CD4-positive, alpha-beta T cell treated with Interferon alpha-2 for 1 hour (primary cell): ENCODE measurements at places on chromosomes 2 and 18.

- no peak for DNase-seq
These were observed 546.9 kb upstream of the PKDCC start for GRCh38 chr2:41500895-41501294.

DNA sequence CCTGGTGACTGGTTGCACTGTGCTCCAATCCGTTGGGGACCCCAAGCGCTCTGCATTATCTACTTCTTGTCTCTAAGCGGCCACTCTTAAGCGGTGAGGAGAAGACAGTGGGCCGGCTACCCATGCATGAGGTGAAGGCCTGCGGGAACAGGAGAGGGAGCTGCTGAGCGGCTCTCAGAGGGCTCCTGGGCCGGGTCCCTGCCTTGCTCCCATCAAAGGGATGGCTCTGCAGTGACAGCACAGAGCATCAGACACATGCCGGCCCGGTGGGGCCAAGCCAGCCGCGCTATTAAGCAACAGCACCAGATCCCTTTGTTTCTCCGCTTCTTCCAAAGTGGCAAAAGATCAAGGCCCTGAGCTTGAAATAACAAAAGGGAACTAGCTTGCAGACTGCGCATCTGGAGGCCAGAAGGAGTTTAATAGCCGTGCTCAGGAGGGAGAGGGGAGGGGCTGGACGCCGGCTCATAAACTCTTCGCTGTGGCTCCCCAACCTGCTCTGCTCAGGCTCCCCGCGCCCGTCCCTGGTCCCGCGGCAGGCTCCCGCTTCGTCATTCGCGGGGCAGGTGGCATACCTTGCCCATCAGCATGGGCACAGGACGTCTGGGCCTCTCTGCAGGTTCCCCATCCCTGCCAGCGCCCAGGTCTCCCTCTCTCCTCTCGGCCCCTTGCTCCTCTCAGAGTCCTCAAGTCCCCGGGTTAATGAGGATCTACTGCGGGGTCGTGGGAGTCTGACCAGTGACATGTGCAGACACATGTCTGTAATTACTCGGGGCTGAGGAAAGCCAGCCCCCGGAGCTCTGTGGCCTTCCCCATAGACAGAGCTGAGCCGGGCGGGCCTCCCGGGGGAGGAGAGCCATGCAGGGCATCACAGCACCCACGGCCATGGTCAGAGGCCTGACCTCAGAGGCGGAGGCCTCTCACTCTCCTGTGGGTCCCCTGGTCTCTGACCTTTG lies 96.7 kb downstream of the ASB1 start:
- DNase-seq = no peak

DNA sequence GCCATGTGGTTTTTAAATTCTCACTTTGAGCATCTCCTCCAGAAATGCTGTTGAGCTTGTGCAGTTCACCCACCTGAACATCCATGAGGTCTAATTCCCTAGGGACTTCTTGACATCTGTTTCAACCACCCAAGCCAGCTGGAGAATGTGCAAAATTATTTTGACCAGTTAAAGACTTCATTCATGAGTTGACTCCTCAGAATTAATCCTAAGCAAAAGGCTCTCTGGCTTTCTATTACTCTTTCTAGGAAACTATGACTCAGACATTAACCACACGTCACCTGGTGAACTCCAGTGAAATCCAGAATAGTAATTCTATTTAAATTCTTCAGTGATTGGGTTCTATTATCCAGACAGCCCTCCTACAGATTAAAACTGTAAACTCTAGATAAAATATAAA lies 247.5 kb downstream of the NBAS start:
- no peak for DNase-seq

GRCh38 chr2:126356631-126357030 lies 299.3 kb upstream of the GYPC start:
- DNase-seq = no peak

GRCh38 chr2:45404807-45405297 lies 206.2 kb downstream of the SRBD1 start:
- DNase-seq = no peak

DNA sequence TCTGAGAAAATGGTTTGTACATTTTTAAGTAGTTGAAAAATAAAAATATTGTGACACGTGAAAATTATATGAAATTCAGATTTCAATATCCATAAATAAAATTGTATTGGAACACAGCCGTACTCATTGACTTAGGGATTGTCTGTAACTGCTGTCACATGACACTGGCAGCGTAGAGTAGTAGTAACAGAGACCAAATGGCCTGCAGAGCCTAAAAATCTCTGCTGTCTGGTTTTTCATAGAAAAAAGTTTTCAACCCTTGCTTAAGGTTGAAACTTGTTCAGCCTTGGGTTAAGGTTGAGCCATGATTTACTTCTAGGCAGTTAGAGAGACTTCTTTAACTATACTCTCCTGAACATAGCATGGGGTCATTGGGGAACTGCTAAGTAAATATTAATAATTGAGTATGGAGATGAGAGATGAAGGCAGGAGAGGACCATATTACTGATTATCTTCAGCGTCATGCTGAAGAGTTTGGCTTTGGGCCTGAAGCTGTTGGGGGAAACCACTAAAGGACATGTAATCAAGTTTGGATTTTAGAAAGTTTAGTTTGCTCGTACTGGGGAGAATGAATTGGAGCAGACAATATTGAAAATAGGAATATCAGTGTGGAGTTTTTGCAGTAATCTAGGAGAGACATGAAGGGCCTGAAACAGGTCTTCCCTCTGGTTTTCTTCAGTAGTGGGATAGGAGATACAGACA lies 16.2 kb downstream of the EML4 start:
- no peak for DNase-seq
